Upper lobe of left lung (tissue), 6 donors: ENCODE measurements at places on chromosomes 13 and 19. TPM values are rescaled to one million over a fixed set of nuclear protein-coding genes. Genes with fewer than 3 reads are reported as not detected.

The MYO16 gene
- total RNA-seq: 0.20 TPM

The RPL13A gene
- total RNA-seq: 974 TPM

The MEDAG gene
- total RNA-seq: not detected

The GFY gene
- not detected for total RNA-seq

The CEACAM16 gene
- not detected for total RNA-seq

The SERPINE3 gene
- total RNA-seq: not detected

The SIGLEC7 gene
- 10.9 TPM for total RNA-seq

The TMPRSS9 gene
- not detected for total RNA-seq

The SLC7A9 gene
- 1.2 TPM for total RNA-seq

The PSPN gene
- 2.6 TPM for total RNA-seq

The VSIG10L gene
- 3.2 TPM for total RNA-seq

The DIAPH3 gene
- 5.4 TPM for total RNA-seq
